ENCODE measurements at places on chromosomes 1 and 21.

GRCh38 chr1:111553196-111553595 lies 49.8 kb upstream of the ADORA3 start:
- H3K4me3 ChIP-seq, result no peak overlapping the region
- no peak overlapping the region for H3K27ac ChIP-seq
- no peaks in the 10 kb centered on the region for H3K4me1 ChIP-seq
- no peak for DNase-seq
- no peaks in the 10 kb centered on the region for H3K36me3 ChIP-seq

DNA sequence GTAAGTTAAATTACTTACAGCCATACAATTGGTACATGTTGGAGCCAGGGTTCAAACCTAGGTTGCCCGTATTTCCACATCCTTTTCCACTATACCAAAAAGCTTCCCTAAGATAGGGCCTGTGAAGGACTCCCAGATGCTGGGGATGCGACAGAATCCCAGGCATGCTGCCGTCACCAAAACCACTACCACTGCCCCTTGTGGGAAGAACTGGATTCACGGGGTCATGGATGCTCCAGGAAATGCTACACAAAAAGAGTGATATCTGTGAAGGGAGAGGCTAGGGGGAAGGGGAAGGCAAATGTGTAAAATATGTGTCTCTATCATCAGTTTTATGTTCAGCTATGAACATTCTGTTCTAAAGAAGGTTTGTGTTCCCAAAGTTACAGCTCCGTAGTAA lies 133.9 kb upstream of the IVNS1ABP start:
- H3K27me3 ChIP-seq, result no peaks in the 10 kb centered on the region
- no peak for DNase-seq
- H3K36me3 ChIP-seq, result no peaks in the 10 kb centered on the region
- no peaks in the 10 kb centered on the region for H3K4me1 ChIP-seq

- no peak for DNase-seq
- no peak overlapping the region for H3K27ac ChIP-seq
- H3K4me1 ChIP-seq, result no peaks in the 10 kb centered on the region
- H3K36me3 ChIP-seq, result no peaks in the 10 kb centered on the region
Measured at GRCh38 chr1:42434340-42434739, 21.5 kb downstream of the ZMYND12 start.

GRCh38 chr1:48530727-48531351 lies 58.8 kb upstream of the SPATA6 start:
- DNase-seq, result peak; percentile 61
- H3K36me3 ChIP-seq, result no peaks in the 10 kb centered on the region
- no peak overlapping the region for H3K27ac ChIP-seq
- H3K4me3 ChIP-seq, result no peak overlapping the region

- H3K36me3 ChIP-seq, result no peaks in the 10 kb centered on the region
- no peak overlapping the region for H3K27ac ChIP-seq
- no peaks in the 10 kb centered on the region for H3K27me3 ChIP-seq
- H3K4me1 ChIP-seq, result no peaks in the 10 kb centered on the region
- no peak overlapping the region for H3K4me3 ChIP-seq
Measured at GRCh38 chr1:23679815-23680214, 11.8 kb upstream of the RPL11 start.

DNA sequence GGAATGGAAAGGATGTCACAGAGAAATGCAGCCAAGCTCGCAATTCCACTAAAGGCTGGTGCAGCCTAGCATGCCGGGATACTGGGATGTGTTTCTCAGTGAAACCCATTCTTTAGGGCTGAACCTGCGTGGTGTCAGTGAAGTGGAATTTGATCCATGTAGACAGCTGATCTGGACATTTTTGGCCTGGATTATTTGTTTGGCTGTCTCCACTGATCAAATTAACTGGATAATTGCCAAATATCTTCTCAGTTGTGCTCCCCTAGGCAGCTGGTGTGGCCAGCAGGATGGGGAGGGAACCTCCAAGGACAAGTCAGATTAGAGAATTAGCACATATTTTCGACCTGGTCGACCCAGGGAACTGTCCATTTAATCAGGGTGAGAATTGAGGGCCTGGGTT lies 318.4 kb downstream of the RPS6KC1 start:
- H3K27me3 ChIP-seq, result no peaks in the 10 kb centered on the region
- no peak overlapping the region for H3K4me3 ChIP-seq
- no peaks in the 10 kb centered on the region for H3K36me3 ChIP-seq
- H3K27ac ChIP-seq, result no peak overlapping the region
- no peak for DNase-seq

- H3K4me1 ChIP-seq, result peaks cover 24% of the 10 kb centered on the region
- DNase-seq, result no peak
- no peaks in the 10 kb centered on the region for H3K27me3 ChIP-seq
- H3K4me3 ChIP-seq, result no peak overlapping the region
Measured at GRCh38 chr1:6782151-6782550, 3.1 kb upstream of the CAMTA1 start.

- peaks cover 9% of the 10 kb centered on the region for H3K4me1 ChIP-seq
- no peaks in the 10 kb centered on the region for H3K36me3 ChIP-seq
- H3K27ac ChIP-seq, result no peak overlapping the region
- no peak overlapping the region for H3K4me3 ChIP-seq
Measured at GRCh38 chr1:7069931-7070330, 284.7 kb downstream of the CAMTA1 start.

DNA sequence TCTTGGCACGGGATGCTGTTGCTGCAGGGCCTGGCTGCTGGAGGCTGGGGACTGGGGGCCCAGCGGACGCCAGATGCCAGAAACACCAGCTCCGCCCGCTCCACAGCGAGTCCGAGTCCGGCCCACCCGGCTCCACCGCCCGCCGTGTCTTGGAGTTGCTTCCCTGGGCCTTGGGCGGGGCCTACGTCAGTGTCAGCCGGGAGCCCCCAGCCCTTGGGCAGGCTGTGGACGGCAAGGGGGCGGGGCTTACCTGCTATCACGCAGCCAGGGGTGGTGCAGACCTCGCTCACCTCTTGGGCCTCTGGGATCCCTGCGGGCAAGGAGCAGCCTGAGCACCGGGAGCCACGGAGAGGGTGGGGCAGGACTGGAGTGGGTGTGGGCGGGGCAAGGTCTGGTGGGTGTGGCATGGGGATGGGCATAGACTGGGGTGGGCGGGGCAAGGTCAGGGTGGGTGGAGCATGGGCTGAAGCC lies 21.8 kb downstream of the MMEL1 start:
- peak; percentile 82 for DNase-seq
- no peaks in the 10 kb centered on the region for H3K27me3 ChIP-seq
- peak overlapping the region; percentile 21 for H3K4me3 ChIP-seq

DNA sequence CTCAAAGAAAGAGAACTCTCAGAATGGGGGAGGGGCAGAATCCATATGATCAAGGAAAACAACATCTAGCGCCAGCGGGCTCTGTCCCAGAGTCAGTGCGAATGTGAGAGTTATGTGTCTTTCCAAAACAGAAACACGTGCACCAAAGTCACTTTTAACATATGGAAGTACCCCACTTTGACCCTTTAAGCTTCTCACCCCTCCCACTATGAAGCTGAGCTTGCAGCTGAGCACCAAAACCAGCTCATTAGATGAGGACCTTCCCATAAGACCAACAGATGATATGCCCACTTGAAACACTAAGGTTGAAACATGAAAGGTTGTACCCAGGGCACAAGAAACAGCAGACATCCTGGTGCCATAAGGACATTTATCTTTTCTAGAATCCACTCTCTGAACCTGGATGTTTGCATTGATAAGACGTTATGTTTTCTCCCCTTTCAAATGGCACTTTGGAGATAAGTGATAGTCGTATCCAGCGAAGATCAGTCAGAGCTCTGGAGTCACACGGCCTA lies 171.0 kb downstream of the TGFBR3 start:
- no peak overlapping the region for H3K4me3 ChIP-seq
- peaks cover 31% of the 10 kb centered on the region for H3K4me1 ChIP-seq
- H3K27ac ChIP-seq, result peak overlapping the region; percentile 45
- H3K27me3 ChIP-seq, result no peaks in the 10 kb centered on the region
- DNase-seq, result no peak

DNA sequence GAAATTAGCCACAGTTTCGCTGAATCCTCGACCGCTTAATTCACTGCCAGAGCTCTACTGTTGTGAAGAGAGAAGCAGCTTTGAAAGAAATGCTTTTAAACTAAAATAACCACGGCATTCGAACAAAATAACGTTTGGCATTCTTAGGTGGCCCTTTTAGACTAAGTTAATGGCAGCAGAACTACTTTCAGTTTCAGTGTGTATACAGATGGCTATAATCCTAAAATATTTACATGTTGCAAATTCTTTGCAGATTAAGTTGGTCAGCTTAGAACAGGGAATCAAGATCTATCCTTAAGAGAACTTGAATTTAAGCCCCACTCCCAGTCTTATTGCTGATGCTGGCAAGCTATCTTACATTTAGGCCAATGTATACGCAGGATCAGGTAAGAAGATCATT lies 62.7 kb downstream of the ADSS2 start:
- no peak overlapping the region for H3K27ac ChIP-seq
- H3K4me1 ChIP-seq, result no peaks in the 10 kb centered on the region
- H3K36me3 ChIP-seq, result no peaks in the 10 kb centered on the region

- no peaks in the 10 kb centered on the region for H3K4me1 ChIP-seq
- H3K36me3 ChIP-seq, result peaks cover 12% of the 10 kb centered on the region
- no peak for DNase-seq
- H3K27ac ChIP-seq, result no peak overlapping the region
- no peak overlapping the region for H3K4me3 ChIP-seq
Measured at GRCh38 chr1:147627435-147628110, 42.8 kb downstream of the ACP6 start.

Data from upper lobe of left lung (tissue), 6 donors.